Lower leg skin (tissue), 4 donors: ENCODE measurements at places on chromosomes 2 and 18. TPM values are rescaled to one million over a fixed set of nuclear protein-coding genes. Genes with fewer than 3 reads are reported as not detected.

SPP2 gene
- total RNA-seq, result not detected

UGT1A5 gene
- 0.80 TPM for total RNA-seq

CAVIN2 gene
- 18.8 TPM for total RNA-seq

PPP1R1C gene
- total RNA-seq, result not detected

DNA sequence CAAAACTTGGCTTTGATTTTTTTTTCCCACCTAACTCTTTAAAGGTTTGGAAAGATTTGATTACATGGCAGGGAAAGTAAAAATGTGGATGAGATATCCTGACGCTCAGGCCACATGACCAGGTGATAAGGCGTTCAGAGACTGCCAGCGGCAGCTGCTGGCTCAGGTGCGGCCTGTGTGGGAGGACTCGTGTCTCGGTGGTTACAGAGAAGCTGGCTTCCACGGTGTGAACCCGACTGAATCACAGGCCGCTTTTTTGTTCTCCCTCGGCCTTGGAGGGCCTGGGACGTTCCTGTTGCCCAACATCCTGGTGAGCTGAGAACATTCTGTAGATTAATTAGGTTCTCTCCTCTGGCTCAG, 124.2 kb upstream of the ZNF516 start:
- DNase-seq, result peak; percentile 34

GRCh38 chr2:42327125-42327524, 33.9 kb downstream of the COX7A2L start:
- DNase-seq, result no peak

GRCh38 chr2:96549967-96550786, 13.6 kb downstream of the ARID5A start:
- peak; percentile 74 for DNase-seq

DNA sequence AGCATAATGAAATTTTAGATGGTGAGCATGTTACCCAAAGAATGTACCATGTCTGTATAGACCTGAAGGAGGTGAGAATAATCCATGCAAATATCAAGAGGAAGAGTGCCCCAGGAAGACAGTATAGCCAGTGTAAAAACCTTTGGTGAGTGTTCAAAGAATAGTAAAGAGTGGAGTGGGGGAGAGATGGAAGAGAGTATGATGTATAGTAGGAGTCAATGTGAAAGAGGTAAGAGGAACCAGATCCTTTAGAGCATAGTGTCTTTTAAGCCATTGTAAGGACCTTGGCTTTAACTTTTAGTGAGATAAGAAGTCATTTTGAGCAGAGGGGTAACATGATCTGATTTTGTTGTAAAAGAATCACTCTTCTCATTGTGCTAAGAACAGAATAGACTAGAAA, 1052.3 kb upstream of the ZEB2 start:
- no peak for DNase-seq
